ENCODE measurements at places on chromosomes 7 and 10. TPM values are rescaled to one million over a fixed set of nuclear protein-coding genes. Genes with fewer than 3 reads are reported as not detected.

RELN gene
- not detected for total RNA-seq

- DNase-seq, result no peak
These were observed 329.6 kb upstream of the NRP1 start for GRCh38 chr10:33664070-33664469.

DNA sequence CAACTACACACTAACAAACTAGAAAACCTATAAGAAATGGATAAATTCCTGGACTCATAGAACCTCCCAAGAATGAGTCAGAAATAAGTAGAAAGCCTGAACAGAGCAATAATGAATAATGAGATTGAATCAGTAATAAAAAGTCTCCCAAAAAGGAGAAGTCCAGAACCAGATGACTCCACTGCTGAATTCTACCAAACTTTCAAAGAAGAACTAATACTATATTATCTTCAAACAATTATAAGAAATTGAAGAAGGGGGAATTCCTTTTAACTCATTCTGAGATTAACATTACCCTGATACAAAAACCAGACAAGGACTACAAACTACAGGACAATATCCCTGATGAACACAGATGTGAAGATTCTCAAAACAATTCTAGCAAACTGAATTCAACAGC, 47.8 kb upstream of the CDK6 start:
- no peak for DNase-seq

- DNase-seq, result no peak
These were observed 243.2 kb downstream of the ELMO1 start for GRCh38 chr7:37205451-37205850.

DNA sequence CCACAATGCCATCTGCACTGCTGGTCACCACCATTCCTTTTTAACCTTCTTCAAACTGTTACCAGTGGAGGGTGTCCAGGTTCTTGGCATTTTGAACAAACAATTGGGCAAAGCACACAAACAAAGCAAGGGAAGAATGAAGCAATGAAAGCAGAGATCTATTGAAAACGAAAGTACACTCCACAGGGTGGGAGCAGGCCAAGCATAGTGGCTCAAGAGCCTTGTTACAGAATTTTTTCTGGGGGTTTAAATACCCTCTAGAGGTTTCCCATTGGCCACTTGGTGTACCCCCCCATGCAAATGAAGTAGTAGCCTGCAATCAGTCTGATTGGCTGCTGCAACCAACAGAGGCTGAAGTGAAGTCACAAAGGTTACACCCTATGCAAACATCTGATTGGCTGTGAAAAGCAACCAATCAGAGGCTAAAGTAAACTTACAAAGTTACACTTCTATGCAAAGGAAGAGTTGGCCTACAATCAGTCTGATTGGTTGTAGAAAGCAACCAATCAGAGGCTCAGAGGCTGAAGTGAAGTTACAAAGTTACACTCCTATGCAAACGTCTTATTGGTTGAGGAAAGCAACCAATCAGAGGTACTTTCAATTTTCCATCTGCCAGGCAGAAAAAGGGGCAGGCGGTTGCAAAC, 103.2 kb upstream of the WAC start:
- no peak for DNase-seq

Data from activated naive CD4-positive, alpha-beta T cell treated with anti-CD3 and anti-CD28 coated beads, Interleukin-2, amount 50 U/mL, for 72 hours (primary cell).